Substantia nigra (tissue), 51 donors: ENCODE measurements at places on chromosomes 6 and 20.
A peak's percentile ranks its signal among the peaks of the same experiment; 100 is the strongest.

GRCh38 chr6:46160102-46160501 is 10.7 kb downstream of the ENPP5 start:
- no peak for DNase-seq

DNA sequence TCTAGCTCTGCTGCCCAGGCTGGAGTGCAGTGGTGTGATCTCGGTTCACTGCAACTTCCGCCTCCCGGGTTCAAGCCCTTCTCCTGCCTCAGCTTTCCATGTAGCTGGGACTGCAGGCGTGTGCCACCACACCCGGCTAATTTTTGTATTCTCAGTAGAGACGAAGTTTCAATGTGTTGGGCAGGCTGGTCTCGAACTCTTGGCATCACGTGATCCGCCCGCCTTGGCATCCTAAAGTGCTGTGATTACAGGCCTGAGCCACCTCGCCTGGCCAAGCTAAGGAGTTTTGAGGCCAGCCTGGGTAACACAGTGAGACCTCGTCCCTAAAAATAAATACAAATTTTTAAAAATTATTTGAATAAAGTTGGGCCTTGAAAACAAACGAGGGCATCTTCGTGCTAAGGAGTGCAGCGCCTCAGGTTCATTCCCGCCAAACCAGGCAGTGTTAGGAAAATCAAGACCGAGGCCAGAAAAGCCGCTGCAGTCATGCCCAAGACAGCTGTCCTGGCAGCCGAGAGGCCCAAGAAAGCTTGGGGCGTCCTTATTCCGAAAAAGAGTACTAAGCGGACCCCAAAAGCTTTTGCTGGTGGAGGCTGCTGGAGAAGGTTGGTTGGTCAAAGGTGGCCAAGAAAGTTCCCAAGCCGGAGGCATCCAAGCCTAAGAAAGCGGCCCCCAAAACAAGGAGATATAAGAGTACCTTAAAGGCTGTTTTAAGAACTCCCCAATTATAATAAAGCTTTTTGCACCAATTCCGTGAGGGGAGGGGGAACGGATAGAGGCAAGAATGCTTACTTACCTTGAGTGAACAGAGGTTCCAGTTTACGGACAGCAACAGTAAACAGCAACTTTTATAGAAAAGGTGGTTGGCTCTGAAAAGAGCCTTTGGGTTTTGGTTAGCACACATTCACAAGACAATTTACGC is 109.0 kb downstream of the HFE start:
- no peak for DNase-seq

- DNase-seq = no peak
These were observed 71.5 kb downstream of the JAG1 start for GRCh38 chr20:10602221-10602871.

- no peak for DNase-seq
These were observed 122.9 kb downstream of the ZMYND8 start for GRCh38 chr20:47233333-47234188.

DNA sequence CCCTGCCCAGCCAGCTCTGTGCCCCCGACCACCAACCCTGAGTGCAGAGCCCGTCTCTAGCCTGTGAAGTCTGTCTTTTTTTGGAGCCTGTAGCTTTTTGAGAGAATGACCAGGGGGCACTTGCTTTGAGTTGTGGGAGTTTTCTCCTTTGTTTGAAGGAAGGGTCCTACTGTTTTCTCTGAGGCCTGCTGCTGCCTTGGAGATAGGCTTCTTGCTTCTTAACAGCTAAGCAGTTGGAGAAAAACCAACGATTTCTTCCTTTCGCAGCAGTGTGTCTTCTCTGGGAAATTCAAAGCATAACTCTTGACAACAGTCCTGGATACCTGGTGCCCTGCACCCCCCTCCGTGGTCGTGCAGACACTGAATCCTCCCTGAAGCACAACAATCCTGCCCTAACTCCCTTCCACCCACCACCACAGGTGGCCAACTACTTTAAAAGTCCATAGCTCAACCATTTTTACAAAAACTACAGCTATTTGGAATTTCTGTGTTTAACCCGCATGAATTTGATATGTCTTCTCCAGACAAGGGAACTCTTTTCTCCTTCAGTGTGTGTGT is 61.0 kb downstream of the FAM50B start:
- no peak for DNase-seq

DNA sequence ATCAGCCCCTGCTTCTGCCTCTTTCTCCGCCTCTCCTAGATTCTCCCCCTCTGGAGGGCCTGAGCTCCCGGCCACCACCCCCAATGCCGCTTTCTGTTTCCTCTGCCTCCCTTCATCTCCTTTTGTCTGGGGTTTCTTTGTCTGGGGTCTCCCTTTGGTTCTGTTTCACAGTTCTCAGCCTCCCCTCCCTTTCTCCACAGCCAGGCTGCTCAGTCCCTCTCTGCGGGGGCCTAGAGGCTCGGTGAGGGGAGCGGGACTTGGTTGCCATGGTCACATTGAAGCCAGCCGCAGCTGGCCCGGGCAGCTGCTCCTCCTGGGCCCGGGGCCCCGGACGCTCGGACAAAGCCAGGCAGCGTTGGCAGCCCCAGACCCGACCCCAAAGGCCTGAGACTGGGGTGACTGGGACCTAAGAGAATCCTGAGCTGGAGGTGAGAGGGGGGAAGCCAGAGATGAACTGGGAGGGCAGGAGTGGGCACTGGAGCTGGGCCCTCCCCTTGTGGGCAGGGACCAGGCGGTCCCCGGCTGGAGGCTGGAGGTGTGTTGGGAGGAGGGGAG is 3.5 kb upstream of the DDR1 start:
- DNase-seq = no peak

DNA sequence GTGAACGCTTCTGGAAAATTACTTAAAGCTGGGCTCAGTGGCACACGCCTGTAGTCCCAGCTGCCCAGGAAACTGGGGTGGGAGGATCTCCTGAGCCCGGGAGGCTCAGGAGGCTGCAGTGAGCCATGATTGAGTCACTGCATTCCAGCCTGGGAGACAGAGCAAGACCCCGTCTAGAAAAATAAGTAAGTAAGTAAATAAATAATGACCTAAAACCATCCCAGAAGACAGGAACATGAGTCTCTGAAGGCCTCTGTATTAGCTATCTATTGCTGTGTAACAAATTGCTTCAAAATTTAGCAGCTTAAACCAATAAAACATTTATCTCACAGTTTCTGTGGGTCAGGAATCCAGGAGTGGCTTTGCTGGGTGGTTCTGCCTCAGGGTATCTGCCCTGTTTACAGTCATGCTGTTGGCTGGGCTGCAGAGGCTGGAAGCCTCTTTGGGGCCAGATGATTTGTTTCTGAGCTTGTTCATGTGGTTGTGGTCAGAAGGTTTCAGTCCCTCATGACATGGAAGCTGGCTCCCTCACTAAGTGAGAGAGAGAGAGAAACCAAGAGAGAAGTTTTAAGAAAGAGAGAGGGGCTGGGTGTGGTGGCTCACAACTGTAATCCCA is 48.4 kb upstream of the NCOA3 start:
- DNase-seq = no peak

- peak; percentile 66 for DNase-seq
These were observed 398 bp downstream of the ZBTB2 start for GRCh38 chr6:151390851-151391470.

DNA sequence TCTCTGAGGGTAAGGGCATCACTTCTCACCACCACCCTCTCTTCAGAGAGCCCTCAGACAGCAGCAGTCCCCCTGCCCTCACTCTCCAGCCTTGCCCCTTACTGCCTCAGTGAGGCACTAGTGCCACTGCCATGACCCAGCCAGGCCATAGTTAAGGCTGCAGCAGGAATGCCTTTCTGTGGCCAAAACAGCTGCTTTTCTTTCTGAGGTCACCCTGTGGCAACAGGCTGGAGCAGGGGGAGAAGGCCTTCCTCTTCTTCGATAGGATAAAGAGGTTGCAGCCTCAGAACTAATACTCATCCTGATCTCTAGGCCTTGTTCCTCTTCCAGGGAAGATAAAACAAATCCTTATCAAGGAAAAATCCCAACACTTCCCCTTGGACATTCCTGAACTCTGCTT is 56.8 kb upstream of the ECI2 start:
- no peak for DNase-seq

DNA sequence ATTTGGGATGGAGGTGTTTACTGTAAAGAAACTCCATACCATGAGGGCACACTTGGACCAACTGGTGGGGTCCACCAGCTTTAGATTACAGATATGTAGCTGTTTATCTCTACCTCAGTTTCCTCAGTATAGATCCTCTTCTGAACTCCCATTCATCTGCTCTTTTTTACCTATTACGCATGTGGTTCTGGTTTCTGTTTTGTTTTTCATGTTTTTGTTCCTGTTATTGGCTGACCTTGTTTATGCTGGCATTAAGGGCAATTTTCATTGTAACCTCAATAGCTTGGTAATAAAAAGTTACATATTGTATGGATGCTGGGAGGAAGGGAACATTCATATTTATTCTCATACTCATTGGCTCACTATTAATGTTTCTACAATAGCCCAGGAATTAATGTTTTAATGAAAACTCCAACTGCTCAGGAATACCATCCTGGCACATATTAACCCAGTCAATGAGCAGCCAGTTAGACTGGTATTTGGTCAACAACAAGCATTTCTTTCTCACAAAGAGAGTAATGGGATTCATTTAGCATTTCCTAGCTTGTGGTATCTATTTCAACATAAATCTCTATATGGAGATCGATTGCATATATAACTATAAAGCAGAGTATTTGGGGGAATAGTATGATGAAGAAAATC is 83.8 kb upstream of the FAM184A start:
- DNase-seq = no peak

- no peak for DNase-seq
These were observed 4.3 kb downstream of the ZBTB46 start for GRCh38 chr20:63826753-63827152.

GRCh38 chr6:46204880-46205650 is 34.3 kb upstream of the ENPP5 start:
- DNase-seq = no peak

GRCh38 chr20:62739581-62740285 is 31.1 kb downstream of the NTSR1 start:
- no peak for DNase-seq

- no peak for DNase-seq
These were observed 16.9 kb upstream of the MTG2 start for GRCh38 chr20:62165762-62166399.

DNA sequence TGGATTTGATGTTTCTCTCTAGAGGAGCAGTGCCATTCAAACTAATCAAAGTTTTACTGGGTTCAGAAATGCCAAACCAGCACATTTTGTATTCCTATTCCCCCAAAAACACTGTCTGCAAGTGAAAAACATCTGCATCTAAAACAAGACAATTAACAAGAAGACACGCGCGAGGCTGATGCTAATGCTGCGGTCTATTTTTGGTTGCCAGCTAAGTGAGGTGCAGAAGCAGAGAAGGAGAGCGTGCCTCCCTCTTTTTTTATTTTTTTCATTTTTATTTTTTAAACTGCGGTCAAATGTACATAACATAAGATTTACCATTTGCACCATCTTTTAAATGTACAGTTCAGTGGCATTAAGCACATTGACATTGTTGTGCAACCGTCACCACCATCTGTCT is 641.1 kb downstream of the DHX35 start:
- no peak for DNase-seq

GRCh38 chr6:81969814-81970213 is 217.3 kb upstream of the TENT5A start:
- DNase-seq = no peak

GRCh38 chr6:161644521-161644920 is 370.7 kb upstream of the AGPAT4 start:
- no peak for DNase-seq

DNA sequence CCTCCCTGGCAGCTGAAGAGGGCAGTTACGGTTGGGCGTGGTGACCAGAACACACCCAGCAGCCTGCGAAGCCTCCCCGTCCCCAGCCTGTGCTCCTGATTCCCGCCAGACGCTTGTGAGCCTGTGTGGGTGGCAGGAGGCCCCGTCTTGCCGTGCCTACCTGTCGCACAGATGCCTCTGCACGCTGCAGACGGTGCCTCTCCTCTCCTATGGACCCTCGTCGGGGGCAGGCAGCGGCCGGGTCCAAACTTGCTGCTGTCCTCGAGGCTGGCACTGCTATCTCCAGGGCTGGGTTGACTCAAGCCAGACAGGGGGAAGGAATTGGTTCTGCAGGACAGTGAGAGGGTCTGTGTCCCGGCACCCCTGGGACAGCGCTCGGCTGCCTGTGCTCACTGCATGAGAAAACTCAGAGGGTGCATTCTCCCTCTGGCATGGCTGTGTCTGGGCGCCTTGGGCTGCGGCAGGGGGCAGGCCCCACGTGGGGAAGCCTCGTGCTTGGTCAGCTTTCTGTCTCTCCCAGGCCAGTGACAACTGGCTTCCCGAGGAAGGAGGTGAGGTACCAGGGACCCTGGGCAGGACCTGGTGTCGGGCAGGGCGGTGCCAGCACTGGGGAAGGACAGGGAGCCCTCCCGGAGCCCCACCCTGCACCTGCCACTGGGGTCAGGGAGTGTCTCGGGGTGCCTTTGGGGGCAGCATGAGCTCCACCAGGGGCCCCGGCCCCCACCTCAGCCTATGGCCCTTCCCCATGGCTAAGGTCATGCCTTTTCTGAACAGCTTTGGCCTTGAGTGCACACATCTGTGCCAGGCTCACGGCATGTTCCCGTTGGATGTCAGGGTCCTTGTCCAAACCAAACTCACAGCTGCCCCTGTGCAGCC is 127.5 kb downstream of the TAF4 start:
- DNase-seq = no peak

GRCh38 chr6:41733707-41734665 is 1.4 kb downstream of the TFEB start:
- DNase-seq = peak; percentile 85

DNA sequence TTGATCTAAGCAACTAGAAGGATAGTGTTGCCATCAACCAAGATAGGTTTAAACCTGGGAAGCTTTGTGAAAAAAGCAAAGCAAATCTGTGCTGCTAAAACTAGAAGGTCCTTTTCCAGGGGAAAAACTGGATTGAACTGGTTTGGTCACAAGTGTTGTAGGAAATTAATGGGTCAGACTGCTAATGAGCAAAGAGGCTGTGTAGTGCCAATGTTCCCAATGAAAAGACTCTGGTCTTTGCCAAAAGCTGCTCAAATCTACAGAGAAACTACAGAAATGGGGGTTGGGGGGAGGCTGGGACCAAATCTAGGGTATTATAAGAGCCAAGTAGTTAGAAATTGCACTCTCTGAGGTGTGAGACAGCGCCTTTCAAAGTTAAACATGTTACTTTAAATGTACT is 85.0 kb downstream of the PLCG1 start:
- no peak for DNase-seq

DNA sequence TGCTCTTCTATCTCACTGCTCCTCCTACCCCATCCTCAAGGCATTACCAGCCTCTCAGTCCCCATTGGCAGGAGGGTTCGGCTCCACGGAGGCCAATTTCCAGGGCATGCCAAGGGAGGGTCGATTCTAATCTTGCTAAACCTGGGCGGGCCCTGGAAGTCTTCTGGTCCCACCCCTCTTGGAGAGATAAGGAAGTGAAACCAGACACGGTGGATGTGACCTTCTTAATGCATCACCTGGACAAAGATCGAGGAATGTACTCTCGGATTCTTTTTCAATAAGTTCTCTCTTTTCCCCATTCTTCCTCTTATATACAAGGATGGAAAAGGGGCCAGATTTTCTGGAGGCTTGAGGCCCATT is 112.2 kb upstream of the ARMC2 start:
- DNase-seq = no peak

- no peak for DNase-seq
These were observed 123.5 kb downstream of the MAP3K7 start for GRCh38 chr6:90463359-90463758.

GRCh38 chr6:145074805-145075204 is 660.5 kb downstream of the EPM2A start:
- no peak for DNase-seq

- no peak for DNase-seq
These were observed 86.0 kb downstream of the MYB start for GRCh38 chr6:135267085-135267484.

- DNase-seq = no peak
These were observed 30.2 kb downstream of the DLL1 start for GRCh38 chr6:170260686-170261085.

- DNase-seq = no peak
These were observed 53.5 kb downstream of the DACT2 start for GRCh38 chr6:168265827-168266815.
